ENCODE measurements at places on chromosomes 1 and 21.

GRCh38 chr1:111837393-111837792 is 81.7 kb downstream of the DDX20 start:
- no peak for DNase-seq

GRCh38 chr1:38991638-38992411 is 749 bp downstream of the AKIRIN1 start:
- no peak for DNase-seq

GRCh38 chr1:19877181-19877750 is 4.9 kb upstream of the OTUD3 start:
- DNase-seq = no peak

DNA sequence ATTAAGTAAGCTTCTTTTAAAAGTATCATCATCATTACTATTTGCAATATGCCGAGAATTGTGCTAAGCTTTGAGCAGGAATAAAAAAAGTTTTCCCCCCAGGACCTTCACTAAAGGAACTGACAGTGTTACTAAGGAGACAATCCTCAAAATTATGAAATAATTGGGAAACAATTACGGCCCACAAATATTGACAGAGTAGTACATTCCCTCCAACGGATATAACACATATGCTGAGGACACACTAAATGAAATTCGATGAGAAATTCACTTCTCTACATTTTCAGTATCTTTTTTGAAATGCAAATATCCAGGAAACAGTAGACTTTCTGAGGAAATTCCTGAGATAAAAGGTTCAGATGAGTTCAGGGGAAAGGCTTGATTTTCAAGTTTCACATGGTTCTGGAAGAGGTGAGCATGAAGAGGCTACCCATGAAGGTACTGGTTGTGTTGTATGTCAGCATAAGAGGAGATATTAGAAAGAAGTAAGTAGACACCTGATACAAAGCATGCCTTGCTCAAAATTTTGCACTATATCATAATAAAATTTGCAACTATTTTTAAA is 171.2 kb upstream of the NR5A2 start:
- DNase-seq = no peak

- DNase-seq = no peak
Measured at GRCh38 chr1:243503155-243503554, 247.3 kb downstream of the SDCCAG8 start.

- DNase-seq = no peak
Measured at GRCh38 chr1:62593825-62594394, 3.4 kb upstream of the ANGPTL3 start.

DNA sequence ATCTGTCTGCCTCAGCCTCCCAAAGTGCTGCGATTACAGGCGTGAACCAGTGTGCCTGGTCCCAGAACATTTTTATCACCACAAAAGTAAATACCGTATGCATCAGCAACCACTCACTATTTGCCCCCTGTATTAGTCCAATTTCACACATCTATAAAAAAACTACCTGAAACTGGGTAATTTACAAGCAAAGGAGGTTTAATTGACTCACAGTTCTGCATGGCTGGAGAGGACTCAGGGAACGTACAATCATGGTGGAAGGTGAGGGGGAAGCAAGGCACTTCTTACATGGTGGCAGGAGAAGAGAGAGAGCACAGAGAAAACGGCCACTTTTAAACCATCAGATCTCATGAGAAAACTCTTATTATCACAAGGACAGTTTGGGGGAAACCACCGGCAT is 25.6 kb upstream of the CTH start:
- DNase-seq = no peak

DNA sequence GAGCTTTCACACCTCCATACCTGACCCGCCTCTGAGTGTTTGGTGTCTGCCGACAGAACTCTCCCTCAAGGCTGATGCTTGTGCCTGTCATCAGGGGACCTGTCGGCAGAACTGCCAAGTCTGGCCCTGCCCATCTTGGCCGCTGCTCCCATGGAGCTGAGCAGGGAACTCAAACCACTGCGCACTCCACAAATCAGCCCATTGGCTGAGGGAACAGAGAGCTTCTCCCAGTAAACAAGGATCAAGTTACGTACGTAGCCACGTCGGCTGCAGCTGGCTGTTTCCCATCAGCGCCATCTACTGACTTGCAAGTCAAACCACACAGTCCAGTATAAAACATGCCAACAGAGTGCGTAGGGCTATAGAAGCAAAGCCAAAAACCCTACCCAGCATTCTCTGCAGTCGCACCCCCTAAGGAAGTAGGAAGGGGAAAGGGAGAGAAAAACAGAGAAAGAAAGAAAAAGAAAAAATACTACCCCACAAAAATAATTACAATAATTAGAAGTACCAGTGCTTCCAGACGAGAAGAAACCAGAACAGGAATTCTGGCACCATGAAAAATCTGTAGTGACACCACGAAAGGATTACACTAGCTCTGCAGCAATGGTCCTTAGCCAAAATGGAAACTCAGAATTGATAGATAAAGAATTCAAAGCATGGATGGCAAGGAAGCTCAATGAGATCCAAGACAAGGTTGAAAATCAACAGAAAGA is 13.1 kb downstream of the KRTAP13-1 start:
- DNase-seq = no peak

GRCh38 chr1:201489643-201490261 is 17.2 kb downstream of the CSRP1 start:
- no peak for DNase-seq

- DNase-seq = no peak
Measured at GRCh38 chr1:180922631-180923015, 9.9 kb downstream of the KIAA1614 start.

DNA sequence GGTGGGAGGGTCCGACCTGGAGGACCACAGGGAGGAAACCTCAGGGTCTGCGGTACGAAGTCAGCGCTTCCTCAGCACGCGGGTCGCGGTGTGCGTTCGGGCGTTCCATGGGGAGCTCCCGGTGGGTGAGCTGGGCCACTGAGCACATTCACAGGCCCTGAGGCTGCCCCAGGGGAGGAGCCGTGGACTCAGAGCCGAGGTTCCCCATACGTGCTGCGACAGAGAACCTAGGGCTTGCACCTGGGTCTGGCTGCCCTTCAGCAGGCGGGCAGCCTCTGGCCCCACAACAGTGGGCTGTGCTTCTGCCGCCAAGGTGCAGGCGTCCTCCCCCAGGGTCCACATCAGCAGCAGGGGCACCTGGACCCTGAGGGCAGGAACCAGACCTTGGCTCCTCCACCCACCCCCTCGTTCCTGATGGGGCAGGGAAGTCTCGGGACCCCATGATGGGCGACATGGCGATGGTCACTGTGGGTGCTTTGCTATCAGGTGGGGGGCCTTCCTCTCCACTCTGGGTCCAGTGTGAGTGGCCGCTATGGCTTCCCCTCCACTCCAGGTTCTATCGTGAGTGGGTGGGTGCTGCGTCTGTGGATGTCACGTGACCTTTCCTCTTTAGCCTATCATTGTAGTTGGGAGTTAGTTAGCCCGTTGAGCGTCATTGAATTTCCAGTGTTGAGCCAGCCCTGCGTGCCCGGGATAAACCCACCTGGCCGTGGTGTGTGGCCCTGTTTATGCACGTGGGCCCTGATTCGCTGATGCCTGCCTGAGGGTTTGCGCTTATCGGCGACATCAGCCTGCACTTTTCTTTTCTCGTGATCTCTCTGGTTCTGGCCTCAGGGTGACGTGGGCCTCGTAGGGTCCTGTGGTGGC is 27.9 kb downstream of the FTCD start:
- no peak for DNase-seq

GRCh38 chr1:171495444-171495843 is 10.1 kb downstream of the PRRC2C start:
- no peak for DNase-seq

- DNase-seq = no peak
Measured at GRCh38 chr1:44553771-44554170, 120.5 kb downstream of the TMEM53 start.

GRCh38 chr1:180358649-180359048 is 128.6 kb downstream of the LHX4 start:
- no peak for DNase-seq

DNA sequence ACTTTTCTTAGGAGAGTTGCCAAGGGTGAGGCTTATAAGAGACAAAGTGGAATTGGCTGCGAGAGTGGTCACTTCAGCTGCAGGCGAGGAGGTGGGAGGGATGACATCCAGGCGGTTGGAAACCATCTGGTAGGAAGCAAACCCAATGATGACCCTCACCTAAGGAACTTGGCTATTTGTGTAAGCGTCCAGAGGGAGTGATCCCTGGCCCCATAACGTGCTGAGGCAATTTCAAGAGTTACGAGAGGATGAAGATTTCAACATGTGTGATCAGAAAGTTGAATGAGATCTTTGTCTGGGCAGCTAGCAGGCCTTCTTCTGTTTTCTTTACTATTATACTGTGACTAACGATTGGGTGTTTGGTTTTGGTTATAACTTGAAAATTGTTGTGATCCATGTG is 102.7 kb upstream of the VANGL1 start:
- no peak for DNase-seq

DNA sequence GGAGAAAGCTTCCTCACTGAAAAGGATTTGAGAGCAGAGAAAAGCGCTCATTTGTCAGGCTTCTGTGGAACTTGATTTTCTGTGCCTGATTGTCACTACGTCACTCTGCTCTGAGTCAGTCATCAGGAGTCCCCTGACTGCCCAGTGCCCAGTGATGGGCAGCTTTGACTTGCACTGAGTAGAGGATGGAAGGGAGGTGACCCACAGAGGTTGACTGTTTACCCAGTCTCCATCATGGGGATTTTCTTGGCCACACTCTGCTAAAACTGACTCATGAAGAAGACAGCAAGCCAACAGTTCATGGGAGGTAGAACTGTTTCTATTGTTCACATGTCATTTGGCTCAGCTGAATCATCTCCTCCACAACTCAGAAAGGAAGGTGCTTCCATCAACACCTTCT is 82.1 kb upstream of the DUSP10 start:
- DNase-seq = no peak

GRCh38 chr21:26057477-26058170 is 112.9 kb downstream of the APP start:
- no peak for DNase-seq

DNA sequence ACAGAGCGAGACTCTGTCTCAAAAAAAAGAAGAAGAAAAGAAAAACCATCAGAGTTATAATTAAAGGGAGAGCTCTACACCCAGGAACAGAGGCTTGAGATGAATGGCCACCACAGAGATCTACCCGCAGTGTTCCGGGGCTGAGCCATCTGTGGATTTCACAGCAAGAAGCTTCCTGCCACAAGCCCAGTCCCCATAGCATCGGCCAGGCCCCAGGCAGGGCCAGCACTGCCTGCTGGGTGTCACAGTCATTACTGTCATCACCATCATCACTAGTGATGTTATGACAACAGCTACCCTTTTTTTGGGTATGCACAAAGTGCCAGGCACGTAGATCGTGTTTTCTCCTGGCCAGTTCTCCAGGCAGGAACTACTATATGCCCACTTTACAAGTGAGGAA is 111.6 kb upstream of the VAMP3 start:
- DNase-seq = no peak

DNA sequence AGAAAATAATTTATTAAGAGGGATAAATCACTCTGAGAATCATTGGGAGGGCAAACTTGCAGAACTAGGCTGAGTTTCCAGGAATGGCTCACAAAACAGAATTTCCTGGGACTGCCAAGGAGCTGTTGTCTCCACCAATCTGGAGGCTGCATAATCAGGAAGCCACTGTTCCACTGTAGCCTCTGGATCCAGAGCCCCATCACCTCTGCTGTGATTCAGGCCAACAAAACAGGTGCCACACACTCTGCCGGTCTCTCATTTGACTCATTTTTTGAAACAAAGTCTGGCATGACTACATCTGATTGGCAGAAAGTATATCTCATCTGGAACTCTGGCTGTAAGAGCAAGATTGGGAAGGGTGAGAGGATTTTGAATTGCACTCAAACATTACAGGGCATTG is 178.9 kb upstream of the C1orf105 start:
- DNase-seq = no peak

DNA sequence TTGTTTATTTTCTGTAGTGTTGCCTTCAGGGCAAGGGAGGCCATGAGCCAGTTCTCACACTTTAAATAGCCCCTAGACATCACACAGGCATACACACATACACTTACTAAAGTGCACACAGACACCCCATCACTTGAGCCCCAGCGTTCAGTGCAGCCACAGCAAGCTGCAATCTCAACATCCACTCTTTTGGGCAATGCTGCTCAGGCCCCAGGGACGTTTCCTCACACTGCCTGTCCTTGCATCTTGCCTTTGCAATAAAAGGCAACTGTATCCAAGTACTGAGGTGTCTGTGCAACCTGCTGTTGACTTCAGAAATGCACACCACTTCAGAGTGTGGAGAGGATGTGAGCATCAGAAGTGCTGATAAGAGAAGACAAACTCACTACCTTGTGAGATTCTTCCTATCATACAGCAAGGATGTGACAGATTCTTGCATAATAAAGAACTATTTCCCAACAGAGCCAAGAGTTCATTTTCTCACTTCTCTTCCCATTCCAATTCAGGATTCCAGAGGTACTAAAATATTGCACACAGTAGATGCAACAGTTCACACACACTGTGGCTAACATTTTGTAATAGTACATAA is 36.2 kb downstream of the IRF2BP2 start:
- no peak for DNase-seq

DNA sequence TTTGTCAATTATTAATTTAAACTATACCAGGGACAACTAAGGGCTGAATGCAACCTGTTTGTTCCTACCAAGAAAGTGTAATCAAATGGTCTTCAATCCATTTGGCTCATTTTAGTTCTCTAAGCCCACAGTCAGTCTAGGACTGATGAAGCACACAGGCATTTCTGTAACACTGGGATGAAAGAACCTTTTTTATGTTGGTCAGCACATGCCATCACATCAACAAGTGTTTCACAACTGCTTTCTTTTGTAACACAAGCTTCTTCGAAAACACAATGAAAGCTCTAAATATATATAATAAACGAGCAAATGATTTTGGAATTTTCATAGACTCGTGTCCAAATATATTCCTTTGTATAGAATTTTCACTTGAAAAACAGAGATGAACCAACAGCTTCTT is 28.8 kb downstream of the HEATR1 start:
- DNase-seq = no peak

- DNase-seq = no peak
Measured at GRCh38 chr1:226736001-226736907, 2.8 kb downstream of the ITPKB start.

DNA sequence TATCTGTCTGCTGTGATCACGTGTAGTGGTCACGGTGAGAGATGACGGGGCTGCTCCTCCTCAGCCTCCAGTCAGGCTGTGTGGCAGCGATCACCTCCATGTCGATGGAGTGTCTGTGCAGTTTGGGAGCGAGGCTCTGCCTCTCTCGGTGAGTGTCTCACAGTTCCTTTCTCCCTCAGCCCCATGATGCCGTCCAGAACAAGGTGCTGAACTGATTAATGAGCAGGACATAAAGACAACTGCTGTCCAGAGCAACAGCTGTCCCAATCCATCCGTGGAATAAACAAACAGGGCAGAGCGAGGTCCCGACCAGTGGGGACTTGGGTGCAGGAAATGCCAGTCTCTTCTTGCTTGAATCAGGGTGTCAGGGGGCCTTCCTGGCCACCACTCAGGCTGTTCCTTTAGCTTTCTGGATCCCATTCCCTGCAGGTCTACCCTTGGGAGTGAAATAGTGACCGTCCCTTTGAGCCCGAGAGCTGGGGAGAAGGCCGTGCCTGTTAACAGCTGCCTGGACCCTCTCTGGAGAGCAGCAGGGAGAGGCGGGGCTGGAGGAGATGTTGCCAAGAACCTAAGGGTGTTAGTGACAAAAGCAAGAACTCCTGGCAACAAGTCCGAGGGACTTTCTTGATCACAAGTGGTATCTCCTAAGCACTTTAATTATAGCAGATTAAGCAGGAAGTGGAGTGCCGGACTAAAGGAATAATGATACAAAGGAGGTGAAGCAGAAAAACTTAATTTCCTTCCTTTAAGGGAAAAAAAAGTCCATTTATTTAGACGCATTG is 443.9 kb downstream of the KIF26B start:
- no peak for DNase-seq

All from AG09319 (cell line).